ENCODE measurements at places on chromosomes 6 and 20.

GRCh38 chr6:105986998-105987397 lies 99.1 kb upstream of the PRDM1 start:
- no peak for DNase-seq

GRCh38 chr6:4055420-4056041 lies 23.4 kb downstream of the FAM217A start:
- peak; percentile 61 for DNase-seq

DNA sequence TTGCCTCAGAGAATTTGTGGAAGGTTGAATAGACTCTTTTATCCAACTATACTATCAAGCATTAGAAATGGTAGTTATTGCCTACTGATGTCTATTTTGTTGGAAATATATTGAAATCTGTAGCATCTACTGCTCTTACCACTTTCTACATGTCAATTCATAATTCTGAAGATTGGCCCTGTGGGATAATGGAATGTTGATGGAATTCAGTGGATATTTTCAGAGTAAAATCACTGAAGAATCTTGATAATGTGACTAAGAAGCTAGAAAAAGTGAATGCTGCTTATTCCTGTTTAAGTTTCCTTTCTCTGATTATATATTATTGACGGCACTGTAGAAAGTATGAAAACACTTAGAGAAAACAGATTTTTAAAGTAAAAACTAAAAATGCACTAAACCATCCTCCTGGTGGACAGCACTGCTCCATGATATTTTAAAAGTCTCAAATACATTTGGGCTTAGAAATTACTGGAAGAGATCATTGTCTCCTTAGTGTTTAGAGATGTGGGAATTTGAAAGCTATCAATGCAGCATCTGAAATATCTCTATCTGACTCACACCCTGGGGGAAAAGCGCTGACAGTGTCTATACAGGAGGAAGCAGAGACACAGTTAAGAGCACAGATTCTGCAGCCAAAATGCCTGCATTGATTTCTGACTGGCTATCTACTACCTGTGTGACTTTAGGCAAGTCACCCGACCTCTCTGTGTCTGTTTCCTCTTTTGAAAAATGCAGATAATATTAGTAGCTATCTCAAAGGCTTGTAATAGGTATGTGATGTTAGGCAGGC lies 37.9 kb upstream of the RCAN2 start:
- DNase-seq, result no peak

- DNase-seq, result no peak
These were observed 155.4 kb downstream of the SYCP2 start for GRCh38 chr20:59777814-59778575.

GRCh38 chr20:50932691-50933280 lies 1.5 kb upstream of the ADNP start:
- DNase-seq, result no peak

DNA sequence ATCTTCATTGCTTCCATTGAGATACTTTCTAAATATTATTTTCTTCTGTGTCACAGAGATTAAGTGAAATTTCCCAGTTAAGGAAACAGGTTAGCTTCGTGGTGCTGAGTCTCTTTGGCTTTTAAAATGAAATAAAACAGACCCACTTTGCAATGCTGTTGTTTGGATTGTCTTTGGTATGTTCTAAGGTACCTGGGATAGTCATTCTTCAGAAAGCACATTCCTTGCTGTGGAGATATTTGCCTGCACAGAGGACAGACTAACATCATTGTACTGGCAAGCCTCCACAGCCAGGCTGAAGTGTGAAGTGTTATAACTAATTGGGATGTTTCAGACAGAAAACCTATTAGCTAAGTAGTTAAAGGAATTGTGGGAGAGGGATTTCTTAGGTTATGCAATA lies 148.8 kb upstream of the EPHA7 start:
- DNase-seq, result no peak

- no peak for DNase-seq
These were observed 78.3 kb downstream of the BTBD3 start for GRCh38 chr20:11995805-11996567.

DNA sequence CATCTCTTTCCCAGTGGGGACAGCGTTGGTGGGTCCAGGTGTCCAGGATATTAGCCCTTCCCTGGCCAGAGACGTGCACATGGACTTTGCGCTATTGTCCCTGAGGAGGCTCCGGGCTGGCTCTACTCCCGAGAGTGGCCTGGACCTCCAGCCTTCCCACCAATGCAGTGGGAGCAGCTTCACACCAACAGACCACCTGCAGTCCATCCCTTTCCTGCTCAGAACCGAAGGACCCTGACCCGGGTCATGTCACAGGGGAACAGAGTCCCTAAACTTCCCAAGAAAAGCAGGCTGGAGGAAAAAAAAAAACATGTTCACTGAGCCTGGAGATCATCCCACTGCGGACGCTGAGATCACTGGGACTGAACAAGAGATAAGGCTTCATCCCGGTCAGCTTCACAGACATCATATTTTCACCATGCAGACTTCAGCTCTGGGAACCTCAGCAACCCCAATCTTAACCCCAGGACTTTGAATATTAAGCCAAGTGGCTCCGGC lies 18.3 kb downstream of the ZMYND8 start:
- DNase-seq, result no peak

GRCh38 chr6:15586503-15586902 lies 76.3 kb downstream of the DTNBP1 start:
- DNase-seq, result no peak

Data from WERI-Rb-1 (cell line).